CD4-positive, alpha-beta T cell treated with Interleukin-4 for 4 hours (primary cell): ENCODE measurements at places on chromosomes 4 and X.

- DNase-seq = no peak
Measured at GRCh38 chr4:105677709-105678108, 30.8 kb downstream of the INTS12 start.

- no peak for DNase-seq
Measured at GRCh38 chr4:95550115-95550987, 1.6 kb upstream of the UNC5C start.

DNA sequence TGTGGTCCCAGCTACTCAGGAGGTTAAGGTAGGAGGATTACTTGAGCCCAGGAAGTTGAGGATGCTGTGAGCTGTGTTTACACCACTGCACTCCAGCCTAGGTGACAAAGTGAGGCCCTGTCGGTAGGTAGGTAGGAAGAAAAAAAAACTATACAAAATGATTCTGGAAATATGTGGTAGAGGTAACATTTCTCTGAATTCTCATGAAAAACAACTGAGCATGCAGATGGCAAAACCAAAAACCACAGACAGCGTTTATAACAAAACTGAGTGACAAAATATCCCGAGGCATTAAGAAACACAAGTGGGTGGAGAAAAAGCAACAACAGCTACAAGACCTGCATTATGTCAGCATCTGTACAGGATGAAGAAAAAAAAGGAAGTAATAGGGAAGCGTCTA lies 211.7 kb downstream of the DLG3 start:
- DNase-seq = no peak

GRCh38 chr4:120616041-120616440 lies 306.5 kb downstream of the PRDM5 start:
- DNase-seq = no peak

DNA sequence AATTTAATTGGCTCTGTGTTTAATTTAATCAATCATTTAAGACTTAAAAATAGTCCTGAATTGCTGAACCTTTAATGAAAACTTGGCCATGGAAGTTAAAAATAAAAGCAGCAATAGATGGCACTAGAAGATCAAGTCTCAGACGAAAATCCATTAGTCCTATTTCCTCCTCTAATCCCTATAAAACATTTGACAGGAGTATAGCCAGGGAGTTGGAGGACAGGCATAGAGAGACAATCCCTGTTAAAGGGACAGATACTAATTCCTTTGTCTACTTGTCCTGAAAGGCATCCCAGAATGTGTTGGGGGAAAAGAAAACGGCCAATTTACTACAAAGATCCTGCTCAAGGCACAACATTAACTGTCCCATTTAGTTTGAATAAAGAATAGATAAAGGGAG lies 276.3 kb upstream of the TACR3 start:
- no peak for DNase-seq
